ENCODE measurements at places on chromosomes 6 and 20.

DNA sequence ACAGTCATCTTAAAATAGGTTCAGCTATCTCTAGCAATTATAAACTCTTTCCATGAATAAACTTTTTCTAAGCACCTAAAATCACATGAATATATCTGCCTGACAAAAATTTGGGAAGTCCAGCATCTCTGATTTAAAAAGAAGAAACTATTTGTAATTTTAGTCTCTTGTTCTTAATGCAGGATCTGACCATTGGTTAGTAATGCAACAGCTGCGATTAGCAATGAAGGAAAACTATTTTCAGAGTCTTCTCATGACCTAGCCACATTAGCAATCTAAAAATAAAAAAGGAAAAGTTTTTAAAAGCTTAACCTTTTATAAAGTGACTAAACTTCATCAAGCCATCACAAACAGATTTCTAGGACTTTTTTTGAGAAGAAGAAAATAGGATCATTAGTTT lies 97.5 kb downstream of the PTPRK start:
- DNase-seq = no peak

DNA sequence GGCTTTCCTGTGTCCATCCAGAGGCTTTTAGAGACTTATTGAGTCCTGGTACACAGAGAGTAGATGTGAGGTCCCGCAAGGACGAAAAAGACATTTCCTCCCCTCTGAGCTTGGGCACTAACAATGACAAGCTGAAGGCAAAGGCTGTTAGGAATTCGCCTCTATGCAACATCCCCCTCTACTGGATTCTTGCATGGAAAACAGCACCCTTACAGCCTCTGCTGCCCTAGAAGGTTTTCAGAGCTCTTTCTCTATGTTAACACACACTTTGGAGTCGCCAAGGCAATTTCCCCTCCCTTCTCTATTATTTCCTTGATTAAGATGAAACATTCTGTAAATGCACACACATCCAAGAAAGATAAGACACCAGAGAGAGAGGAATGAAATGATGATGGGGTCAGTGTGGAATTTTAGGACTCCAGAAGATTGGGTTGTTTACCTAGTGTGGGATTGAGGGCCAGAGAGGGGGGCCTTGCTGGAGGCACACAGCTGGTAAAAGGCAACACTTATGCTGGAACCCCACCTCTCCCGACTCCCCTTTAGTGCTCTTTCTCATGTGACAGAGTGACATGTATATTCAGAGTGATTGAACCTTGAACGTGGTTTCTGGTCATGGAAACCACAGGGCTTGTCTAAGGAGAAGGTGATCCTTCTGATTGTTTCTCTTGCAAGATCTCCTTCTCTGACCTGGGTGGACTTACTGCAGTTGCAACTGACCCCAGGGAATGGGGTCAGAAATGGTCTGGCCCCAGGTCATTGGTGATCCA lies 300.7 kb downstream of the CLIC5 start:
- DNase-seq = no peak

DNA sequence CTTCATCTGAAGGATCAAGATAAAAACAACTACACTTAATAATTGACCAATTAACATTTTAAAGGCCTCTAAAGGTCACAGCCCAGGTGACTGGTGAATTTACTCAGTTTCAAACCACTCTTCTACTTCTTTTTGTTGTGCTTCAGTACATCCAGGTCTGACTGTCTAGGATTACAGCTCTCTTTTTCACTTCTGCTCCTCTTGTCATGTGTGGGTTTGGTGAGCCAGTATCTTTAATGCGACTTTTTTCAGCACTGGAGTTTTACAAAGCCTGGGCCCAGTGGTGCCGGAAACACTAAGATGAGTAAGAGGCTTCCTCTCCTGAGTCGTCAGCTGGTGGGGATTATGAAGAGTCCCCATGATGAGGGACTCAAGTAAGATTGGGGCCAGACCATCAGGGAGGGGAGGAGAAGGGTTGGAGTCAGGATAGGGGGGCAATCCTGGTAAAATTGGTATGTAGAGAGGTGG lies 27.0 kb downstream of the HECA start:
- DNase-seq = no peak

DNA sequence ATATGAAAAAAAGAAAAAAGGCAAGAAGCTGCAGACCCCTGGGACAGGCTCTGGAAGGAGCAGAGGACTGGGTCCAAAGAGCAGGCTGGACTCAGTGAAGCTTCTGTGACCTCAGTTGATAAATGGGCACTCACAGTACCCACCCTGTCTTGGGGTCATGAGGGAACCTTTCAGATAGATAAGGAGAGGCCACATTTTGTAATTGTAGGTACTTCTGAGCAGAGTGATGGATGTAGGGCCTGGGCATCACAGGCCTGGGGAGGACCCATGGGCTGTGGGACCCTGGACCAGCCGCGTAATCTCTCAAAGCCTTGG lies 79.3 kb downstream of the SLC24A3 start:
- DNase-seq = no peak

DNA sequence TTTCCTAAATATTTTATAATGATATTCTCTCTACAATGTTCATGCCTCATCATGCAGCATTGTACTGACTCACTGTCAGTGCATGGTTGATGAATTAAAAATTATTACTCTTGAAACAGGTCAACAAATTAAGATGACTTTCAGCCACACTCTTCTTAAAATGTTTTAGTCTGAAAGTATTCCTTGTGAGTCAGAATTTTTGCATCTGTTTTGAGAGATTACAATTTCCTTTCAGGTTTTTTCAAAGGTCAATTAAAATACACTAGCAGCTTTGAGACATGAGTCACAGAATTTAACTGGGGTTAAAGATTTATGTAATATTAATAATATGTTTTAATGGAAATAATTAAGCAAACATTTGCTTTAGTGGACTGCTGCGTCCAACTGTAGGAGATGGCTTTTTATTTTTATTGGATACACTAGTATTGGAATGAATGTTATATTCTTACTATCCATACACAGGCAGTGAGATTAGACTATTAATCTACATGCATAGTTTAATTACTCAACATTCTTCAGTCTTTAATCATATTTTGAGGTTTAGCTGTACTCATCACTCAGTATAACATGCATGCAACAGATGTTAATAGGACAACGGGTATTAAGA lies 9.7 kb downstream of the COL12A1 start:
- no peak for DNase-seq

DNA sequence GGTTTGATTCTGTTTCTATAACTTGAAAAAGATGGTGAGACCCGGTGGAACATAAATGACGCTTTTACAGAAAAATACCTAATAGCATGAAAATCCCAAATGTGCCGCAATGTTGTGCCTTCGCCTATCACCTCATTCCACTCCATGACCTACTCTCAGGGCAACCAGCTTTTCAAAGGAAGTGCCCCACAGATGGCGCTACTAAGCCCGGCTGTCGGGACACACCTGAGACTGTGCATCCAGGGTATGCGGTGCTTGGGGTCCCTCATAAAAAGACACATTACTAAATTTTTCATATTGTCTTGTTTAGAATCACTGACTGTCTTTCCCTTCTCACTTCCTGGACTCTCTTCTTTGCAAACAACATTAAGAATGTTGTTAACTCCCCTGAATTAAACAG lies 145.5 kb upstream of the RPS6KA2 start:
- DNase-seq = no peak

DNA sequence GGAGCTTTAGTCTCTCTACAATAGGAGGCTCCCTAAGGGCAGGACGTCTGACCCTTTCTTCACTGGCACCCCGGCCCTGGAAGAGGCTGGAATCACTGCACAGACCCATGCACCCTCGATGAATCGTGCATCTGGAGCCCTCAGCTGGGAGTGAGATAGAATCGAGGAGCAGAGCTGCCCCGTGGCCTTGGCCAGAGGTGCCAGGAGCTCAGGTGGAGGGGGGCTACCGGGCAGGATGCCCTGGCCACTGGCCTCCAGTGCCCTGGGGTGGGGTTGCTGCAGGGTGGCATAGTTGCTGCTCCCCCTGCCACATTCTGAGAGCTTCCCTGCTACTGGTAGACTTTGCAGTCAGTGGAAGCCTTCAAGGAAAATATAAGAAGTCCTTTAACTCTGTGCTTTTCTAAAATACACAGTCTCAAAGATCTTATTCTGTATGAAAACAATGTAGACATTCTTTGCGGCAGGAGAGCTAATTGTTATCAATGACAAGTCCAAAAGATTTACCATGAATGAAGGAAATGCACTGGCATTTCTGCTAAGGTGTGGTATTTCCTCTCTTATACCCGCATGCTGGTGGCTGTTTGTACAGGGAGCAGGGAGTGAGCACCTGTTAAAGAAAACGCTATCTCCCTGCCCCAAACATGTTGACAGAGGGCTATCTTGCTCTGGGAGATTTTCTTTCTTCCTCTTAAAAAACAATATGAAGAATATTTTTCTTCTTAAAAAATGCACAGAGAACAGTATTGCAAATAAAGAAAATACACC lies 122.8 kb downstream of the C6orf118 start:
- DNase-seq = no peak

DNA sequence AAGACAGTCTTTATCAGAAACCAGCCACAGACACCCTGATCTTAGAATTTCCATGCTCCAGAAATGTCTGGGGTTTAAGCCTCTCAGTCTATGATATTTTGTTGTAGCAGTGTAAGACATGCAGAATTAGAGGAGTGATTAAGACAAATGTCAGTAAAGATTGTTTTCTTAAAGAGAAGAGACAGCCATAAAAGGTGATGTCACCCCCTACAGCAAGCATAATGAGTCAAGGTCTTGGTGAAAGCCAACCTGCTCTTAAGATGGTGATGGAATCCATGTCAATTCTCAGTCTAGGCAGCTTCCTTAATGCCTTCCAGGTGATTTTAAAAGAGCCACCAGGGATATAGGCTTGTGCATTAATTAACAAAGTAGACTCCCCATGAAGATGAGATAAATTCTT lies 849.9 kb upstream of the EPHA7 start:
- DNase-seq = no peak

- no peak for DNase-seq
These were observed 59.6 kb downstream of the RAB44 start for GRCh38 chr6:36757206-36757605.

GRCh38 chr6:39043776-39044175 lies 4.8 kb upstream of the GLP1R start:
- no peak for DNase-seq

DNA sequence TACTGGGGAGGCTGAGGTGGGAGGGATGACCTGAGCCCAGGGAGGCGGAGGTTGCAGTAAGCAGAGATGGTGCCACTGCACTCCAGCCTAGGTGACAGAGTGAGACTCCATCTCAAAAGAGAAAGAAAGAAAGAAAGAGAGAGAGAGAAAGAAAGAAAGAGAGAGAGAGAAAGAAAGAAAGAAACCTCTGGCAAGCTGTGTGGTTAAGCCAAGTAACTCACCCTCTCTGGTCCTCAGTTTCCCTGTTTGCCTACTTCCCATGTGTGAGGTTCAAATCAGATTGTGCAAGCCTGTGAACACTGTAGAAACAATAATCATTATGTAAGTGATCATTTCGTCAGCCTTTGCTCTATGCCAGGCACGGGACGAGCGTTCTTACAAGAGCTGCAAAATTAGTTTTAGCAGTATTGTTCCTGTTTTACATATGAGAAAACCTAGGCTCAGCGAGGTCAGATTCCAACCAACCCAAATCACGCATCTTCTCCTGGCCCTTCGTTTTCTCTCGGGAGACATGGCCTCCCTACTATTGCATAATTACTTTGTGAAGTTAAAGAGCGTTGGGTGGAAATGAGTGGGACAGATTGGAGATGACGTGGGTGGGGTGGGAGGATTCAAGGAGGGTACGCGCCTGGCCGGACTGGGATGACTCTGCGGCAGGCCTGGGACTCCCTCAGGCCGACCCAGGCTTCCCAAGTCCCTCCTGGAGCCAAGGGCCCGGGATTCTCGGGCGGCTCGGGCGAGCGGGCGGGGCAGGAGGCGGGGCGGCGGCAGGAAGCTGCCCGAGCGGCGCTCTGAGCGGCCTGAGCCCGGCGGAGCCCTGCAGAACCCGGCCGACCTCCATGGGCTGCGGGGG lies at the start of gene SNX21:
Gene SNX21 (plus strand): TSS at position 770 of the 853 bp plus-strand sequence. CDS start 121 bp downstream, outside the sequence.
- peak; percentile 66 for DNase-seq

DNA sequence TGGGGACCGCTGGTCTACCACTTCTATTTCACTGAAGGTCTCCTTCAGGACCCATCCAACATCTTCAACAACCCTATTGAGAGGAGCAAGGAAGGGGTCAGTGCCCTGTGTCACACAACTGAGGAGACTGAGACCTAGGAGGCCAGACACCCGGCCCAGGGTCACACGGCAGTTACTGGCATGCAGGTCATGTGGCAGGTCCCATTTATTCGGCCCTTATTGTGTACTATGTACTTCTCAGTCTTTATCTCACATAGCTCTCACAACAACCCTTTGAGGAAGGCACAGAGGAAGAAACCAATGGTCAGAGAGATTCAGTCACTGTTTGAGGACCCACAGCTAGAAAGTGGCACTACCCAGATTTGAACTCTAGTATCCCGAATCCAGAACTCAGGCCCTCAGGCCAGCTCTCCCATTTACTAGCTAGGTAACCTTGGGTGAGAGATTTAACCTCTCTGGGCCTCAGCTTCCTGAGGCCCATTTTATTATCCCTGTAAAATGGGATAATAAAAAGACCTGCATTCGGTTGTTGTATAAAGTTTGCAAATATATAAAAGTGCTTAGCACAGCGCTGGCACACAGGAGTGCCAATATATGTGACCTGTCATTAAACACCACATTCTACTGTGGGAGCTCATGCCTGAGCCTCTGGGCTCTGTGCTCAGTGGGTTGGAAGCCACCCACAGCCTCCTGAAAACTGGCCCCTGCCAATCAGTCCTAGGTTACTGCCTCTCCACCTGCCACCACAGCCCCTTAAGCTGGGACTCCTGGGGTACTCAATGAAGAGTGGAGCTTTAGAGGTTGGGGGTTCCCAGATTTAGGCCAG lies 15.8 kb downstream of the TFEB start:
- DNase-seq = no peak

DNA sequence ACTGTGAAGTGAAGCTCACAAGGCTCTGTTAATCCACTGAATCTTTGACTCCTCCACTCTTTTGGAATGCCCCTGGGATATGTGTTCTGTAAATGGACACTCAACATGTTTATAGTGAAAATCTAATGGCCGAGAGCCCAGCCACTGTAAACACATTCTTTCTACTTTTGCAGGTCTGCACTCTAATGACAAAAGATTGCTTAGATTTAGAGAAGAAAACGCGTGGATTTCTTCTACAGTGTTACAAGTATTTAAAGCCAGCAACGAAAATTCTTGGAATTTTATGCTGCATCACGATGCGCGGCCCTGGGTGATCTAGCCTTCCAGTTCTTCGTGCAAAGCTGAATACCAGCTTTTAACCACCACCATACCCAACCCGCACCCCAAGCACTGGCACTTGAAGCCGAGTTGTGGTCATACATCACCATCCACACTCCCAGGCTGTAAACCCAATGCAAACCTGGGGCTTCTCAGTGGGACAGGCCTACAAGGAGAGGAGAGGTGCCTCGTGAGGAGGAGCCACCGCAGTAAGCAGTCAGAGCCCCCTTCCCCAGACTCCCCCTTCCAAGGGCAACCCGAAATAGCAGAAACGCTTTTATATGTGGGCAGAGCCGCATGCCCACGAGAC lies 3.7 kb upstream of the FOXO3 start:
- DNase-seq = no peak

DNA sequence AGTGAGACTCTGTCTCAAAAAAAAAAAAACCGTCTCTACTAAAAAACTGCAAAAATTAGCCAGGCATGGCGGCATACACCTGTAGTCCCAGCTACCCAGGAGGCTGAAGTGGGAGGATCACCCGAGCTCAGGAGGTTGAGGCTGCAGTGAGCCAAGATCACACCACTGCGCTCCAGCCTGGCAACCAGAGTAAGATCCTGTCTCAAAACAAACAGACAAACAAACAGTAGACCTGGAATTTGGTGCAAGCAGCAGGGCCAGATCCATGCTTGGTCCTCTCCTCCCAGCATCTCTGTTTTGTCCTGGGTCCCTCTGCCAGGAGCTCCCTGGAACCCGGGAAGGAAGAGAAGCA lies 11.6 kb downstream of the RIPOR3 start:
- no peak for DNase-seq

Measured in omental fat pad (tissue), 4 donors.